ENCODE measurements at places on chromosomes 3 and 15.

- no peak for DNase-seq
Measured at GRCh38 chr3:194009019-194009418, 126.9 kb upstream of the HES1 start.

- DNase-seq = no peak
Measured at GRCh38 chr15:65372787-65373067, 5.1 kb downstream of the IGDCC3 start.

DNA sequence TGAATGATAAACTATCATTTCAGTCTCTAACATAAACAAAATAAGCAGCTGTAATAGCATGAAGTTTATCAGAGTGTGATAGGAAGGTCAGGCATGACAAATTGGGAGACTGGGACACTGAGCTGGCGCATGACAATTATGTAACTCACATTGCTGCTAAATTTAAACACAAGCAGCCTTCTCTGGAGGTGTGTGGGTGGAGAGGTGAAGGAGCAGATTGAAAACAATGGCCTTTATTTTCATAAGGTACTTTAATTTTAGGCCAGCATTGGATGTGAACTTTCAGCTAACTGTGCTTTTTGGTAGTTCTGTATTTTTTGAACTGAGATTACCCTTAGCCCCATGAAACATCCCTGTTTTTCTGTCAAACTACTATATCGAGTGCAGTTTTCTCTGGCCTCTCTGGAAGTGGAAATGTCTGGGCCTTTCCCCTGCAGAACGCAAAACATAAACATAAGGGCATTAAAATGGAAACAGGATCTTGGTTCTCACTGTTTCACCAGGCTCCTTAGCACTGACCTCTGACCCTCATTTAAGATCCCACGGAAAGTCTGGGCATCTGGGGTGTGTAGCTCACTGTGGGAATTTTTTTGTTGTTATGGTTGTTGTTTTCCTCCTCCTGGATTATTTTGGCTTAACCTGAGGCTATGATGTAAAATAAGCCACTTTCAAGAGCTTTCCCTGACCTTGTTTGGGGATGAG is 160.1 kb upstream of the DPH6 start:
- DNase-seq = peak; percentile 44

GRCh38 chr15:69194854-69195253 is 34.4 kb downstream of the GLCE start:
- peak; percentile 9 for DNase-seq

DNA sequence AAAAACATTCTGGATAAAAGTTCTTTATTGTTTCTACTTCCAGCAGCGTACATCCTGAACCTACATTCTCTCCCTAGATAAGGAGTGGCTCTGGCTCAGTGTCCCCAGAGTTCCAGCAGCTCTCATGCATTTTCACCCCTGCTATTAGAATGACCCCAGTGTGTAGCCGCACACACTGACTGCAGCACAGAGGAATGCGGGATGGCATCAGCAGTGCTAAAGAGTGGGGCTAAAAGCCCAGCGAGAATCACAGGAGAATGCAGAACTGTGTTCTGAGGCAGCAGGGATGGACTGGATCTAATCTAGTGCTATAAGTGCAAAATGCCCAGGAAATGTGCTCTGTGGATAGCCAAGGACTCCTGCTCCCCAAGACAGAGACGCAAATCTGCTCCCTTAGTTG is 66.4 kb upstream of the TJP1 start:
- DNase-seq = no peak

DNA sequence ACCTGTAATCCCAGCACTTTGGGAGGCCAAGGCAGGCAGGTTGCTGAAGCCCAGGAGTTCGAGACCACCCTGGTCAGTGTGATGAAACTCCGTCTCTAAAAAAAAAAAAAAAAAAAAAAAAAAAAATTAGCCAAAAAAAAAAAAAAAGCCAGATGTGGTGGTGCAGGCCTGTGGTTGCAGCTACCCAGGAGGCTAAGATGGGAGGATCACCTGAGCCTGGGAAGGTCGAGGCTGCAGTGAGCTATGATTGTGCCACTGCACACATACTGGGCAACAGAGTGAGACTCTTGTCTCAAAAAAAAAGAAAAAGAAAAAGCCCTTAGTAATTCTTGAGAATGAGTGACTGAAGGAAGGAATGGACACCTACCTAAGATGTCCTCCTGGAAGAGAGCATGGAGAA is 105.1 kb downstream of the VGLL4 start:
- no peak for DNase-seq

All from renal cortex interstitium (tissue), 15 donors.